ENCODE measurements at places on chromosomes 2 and 18.

- DNase-seq = no peak
Observed at GRCh38 chr2:16185801-16186272, 245.5 kb downstream of the MYCN start.

DNA sequence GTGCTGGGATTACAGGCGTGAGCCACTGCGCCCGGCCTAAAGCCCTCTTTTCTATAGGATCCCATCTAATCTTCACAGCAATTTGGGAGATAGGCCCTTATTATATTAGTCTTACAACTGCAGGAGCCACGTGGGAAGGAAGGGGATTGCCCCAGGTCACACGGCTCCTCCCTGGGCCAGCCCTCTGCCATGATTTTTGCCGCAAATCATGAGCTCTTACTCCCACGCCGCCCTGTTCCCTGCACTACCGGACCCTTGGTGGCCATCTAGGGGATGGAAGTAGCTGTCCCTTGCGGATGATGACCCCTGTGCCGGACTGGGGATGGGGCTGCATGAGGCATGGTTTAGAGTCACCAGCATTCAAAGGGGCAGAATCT lies 28.4 kb upstream of the PTMA start:
- peak; percentile 54 for DNase-seq

DNA sequence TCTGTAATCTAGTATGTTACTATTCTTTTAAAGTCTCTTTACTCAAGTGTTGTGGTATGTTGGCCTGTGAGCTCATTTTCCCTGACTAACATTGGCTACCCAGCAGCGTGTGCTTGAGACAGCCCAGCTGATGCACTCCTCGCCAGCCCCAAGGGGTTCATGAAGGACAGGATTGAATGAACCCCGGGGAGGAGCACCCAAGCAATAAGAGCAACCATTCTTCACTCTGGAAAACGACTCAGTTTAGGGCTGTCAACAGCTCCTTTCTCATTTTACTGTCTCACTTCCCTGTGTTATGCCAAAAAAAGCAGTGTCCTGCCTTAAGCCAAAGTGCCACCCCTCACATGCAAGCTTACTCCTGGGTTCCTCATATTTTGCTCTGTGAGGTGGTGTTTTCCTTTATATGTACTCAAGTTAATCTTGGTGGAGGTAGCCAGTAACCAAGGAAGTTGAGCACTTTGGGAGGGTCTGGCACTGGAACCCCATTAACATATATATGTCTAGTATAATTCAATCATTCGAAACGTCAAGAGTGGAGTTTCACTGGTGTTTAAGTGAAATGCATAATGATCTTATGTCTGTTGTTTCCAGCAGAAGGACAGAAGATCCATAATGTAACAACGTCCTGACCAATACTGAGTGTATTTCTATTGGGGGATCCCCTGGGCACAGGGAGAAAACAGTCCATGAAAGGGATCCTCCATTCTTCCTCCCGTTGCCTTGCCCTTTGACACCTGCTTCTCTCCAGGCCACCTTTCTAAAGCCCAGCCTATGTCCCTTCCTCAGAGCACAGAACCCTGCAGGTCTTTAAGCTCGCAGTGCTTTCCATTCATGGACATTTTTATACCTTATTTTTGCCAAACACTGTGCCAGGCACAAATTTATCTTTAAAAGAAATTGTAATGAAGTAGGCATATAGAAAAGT lies 43.2 kb downstream of the ATIC start:
- DNase-seq = no peak

DNA sequence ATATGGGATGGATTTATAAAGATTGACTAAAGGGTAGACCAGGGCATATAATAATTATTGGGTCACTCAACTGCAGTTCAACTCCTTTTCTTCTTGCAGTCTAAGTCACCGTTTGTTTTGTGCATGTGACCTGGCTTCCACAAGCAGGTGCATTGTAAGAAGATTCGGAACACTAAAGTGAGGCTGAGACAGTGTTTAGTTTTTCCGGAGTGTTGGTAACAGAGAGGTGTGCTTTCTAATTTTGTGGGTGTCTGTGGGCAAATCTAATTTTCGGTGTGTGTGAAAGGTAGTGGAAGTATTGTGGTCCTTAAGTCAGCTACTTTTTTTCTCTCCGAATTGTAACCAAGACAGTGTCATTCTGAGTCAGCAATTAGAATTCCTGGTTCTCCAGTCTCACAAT lies 184.5 kb downstream of the CDH19 start:
- DNase-seq = no peak

GRCh38 chr2:66252109-66252508 lies 182.8 kb upstream of the MEIS1 start:
- no peak for DNase-seq

DNA sequence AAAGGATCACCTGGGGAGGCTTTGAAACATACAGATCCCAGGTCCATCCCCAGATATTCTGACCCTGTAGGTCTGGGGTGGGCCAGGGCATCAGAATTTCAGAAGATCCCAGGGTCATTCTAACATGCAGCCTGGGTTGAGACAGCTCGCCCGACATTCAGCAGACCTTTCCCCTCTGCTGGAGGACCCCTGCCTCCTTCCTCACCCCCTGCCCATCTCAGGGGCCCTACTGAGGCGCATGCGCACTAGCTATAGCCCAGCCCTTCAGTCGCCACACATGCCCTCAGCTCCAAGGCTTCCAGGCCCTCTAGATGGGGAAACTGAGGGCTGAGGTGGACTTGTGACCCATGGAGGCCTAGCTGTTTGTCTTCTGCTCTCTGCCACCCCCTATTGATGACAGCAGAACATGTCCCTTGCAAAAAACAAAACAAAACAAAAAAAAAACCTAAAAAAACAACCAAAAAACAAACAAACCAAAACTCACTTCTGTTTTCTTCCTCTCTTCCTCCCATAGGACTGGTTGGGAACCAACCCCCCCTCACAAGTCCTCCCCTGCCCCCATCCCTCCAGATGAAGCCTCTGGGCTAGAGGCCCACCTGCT lies 91.3 kb downstream of the ZBTB7C start:
- no peak for DNase-seq

DNA sequence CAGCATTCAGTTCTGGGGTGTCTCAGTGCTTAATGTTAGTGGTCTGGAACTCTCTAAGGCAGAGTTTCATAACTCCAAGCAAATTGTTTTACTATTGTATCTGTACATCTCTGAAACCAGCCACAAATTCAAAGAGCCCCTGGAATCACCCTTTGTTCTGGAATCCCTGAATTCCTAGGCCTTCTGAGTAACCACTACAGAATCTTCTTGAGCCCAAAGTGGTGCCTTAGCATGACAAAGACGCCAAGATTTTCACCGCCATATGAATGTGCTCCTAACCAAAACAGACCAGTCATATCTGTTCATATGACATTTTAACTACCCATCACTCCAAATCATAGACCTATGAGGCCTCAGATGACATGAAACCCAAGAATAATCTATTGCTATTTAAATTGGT lies 668.1 kb downstream of the EPHA4 start:
- no peak for DNase-seq

DNA sequence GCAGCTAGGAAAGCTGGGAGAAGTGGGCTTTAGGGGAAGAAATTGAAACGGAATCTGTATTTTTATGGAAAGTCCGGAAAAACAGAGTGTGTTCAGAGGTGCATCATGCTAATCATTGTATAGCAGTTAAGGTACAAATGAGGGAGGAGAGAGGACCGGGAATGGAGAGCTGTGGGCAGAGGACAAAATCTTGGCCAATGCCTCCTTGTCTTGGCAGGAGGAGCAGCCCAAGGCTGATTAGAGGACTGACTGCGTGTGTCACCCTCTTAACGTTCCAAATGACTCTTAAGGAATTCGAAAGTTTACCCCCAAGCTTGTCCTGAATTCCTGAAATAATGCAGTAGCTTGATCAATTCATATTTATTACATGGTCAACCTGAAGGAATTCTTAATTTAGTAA lies 81.0 kb downstream of the ZNF236 start:
- DNase-seq = no peak

- no peak for DNase-seq
Observed at GRCh38 chr18:49227441-49228165, 232.8 kb downstream of the DYM start.

GRCh38 chr2:181764095-181764963 lies 84.0 kb upstream of the NEUROD1 start:
- no peak for DNase-seq

DNA sequence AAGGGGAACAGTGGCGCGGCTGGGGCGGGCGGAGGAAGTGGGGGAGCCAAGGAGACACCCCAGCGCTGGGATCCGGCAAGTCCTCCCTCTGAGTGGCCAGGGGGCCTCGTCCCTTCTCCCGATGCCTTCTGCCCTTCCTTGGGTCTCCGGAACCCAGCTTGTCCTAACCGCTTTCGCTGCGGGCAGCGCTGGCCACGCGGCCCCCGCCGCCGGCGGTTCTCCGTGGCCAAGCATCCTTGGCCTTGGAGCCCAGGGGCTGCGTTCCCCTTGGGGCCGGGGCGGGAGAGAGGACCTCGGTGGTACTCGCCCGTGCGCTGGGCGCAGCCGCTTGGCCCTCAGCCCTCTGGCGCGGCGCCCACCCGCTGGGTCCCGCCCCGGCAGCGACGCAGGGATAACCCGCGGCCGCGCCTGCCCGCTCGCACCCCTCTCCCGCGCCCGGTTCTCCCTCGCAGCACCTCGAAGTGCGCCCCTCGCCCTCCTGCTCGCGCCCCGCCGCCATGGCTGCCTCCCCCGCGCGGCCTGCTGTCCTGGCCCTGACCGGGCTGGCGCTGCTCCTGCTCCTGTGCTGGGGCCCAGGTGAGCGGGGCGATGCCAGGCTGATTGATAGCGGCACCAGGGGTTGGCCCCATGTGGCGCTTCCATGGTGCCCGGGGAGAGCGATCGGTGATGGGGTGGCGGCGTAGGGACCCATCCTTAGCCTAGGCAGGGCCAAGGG lies 128.7 kb downstream of the UXS1 start:
- no peak for DNase-seq

DNA sequence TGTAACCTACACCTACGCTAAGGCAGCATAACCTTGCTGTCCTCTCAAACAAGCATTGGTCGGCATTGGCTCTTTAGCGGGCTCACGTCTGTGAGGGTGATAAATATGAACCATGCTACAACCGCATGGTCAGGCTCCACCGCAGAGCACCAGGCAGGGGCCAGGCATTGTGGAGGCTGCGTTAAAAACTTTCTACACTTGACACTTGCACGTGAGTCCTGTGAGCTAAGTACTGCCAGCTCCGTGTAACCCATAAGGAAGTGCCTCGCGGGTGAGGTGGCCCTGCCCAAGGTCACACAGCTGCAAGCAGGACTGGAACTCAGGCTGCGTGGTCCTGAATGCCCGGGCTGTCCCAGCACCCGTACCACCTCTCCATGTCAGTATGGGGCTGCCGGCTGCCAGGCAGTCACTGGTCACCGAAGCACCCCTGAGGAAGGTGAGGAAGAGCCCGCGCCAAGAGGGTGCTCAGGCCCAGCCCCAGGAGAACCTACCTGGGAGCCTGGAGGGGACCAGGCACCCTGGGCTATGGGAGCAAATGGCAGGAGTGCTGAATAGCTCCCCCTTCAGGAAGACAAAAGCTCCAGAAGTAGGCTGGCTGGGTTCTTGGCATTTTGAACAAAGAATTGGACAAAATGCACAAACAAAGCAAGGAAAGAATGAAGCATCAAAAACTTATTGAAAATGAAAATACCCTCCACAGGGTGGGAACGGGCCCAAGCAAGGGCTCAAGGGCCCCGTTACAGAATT lies 271.1 kb upstream of the RAB6C start:
- no peak for DNase-seq

DNA sequence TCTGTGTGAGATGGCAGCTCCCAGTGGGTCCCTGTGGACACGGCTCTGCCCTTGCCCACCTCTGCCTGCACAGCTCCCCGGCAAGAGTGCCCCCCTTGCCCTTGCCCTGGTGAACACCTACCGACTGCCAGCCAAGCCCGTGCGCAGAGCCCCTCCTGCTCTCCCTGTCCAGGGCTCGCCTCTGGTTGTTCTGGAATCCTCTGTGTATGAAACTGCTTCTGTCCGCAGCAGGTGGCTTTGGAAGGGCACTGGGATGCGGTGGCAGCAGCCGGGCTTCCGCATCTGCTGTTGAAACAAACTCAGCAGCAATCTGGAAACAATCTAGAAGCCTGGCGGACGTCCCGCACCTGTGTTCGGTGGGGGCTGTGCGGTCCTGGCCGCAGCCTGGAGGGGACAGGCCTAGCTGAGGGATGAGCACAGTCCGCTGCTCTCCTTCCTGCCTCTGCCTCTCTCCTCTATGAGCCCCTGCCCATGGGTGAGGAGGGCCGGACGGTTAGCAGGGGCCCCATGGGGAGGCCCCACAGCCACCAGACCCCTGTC lies 34.0 kb upstream of the KLF11 start:
- DNase-seq = no peak

DNA sequence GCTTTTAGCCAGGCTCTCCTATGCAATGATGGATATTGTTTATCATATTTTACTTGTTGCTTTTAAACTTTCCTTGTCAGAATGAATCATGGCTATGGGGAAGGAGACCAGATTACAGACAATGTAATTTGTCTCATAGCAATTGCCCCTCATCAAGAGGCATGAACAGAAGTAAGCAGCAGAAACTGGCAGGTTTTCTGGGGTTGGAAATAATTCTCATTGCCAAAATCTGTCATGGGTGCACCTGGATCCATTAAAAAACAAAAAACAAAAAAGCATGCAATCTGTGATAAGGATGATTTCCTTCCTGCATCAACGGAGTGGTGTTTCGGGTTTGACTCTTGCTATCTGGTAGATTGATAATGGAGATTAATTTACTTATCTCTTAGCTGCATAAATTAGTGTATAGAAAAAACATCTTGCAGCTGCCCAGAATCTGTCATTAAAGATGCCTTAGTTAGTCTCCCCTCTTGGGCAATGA lies 419.6 kb downstream of the SOX11 start:
- DNase-seq = no peak

- DNase-seq = no peak
Observed at GRCh38 chr18:59515147-59515546, 156.1 kb upstream of the LMAN1 start.

DNA sequence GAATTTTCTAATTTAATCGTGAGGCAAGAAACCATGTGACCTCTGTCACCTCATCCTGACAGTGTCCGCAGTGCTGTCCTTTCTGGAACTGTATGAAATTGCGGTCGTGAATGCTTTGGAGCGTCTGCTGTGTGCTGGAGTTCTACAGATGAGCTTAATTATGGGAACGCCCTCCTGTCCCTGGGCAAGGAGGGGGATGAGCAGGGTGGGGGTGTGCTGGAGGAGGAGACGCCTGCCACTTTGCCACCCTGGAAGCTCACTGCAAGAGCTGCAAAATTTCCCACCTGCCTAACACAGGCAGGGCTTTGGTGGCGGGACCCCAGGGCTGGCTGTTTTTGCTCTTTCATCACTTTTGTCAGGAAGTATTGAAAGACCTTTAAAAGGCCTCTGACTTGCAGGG lies 6.5 kb downstream of the LPIN1 start:
- no peak for DNase-seq

DNA sequence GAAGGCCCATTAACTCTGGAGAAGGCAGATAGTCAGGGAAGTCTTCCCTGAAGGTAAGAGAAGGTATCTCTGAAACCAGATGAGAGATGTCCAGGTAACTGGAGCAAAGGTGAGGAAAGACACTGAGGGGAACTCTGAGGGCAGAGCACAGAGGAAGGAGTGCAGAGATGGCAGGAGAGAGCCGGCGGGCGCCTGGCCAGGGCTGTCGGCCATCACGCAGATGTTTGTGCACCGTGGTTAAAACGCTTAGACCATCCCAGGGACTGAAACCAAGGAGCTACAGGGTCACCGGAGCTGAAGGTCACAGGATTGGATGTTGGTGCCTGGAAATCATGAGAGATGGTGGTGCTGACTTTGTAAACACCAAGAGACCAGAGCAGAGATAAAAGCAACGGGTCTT lies 55.4 kb downstream of the LAMA1 start:
- no peak for DNase-seq
